H1 (cell line): ENCODE measurements at places on chromosomes 1 and 21. TPM values are rescaled to one million over a fixed set of nuclear protein-coding genes. Genes with fewer than 3 reads are reported as not detected.
A peak's percentile ranks its signal among the peaks of the same experiment; 100 is the strongest.

- H3K4me3 ChIP-seq, result peak within 1 kb of the TSS; percentile 80
- no peaks in the 10 kb centered on the region for H3K36me3 ChIP-seq
- peak; percentile 73 for DNase-seq
- peaks cover 6% of the 10 kb centered on the region for H3K4me1 ChIP-seq
- peaks cover 16% of the 10 kb centered on the region for H3K27me3 ChIP-seq
Measured at GRCh38 chr1:107965110-107965991, at the start of gene VAV3. Gene VAV3, minus strand, starts transcription at chr1:107965180. Its CDS starts 311 bp downstream, at chr1:107964869.

- H3K36me3 ChIP-seq, result no peaks in the 10 kb centered on the region
- H3K27ac ChIP-seq, result no peak overlapping the region
- peaks cover 1% of the 10 kb centered on the region; the same call in 1 of the 2 replicates for H3K27me3 ChIP-seq
- no peak for DNase-seq
- no peak overlapping the region for H3K4me3 ChIP-seq
Measured at GRCh38 chr1:6461051-6461530, 4.9 kb downstream of the TNFRSF25 start.

- no peaks in the 10 kb centered on the region for H3K27me3 ChIP-seq
- H3K27ac ChIP-seq, result no peak overlapping the region
- H3K4me1 ChIP-seq, result peaks cover 15% of the 10 kb centered on the region
- H3K4me3 ChIP-seq, result no peak overlapping the region
- H3K36me3 ChIP-seq, result no peaks in the 10 kb centered on the region
- no peak for DNase-seq
Measured at GRCh38 chr21:43731891-43732711, 13.2 kb downstream of the PDXK start.

DNA sequence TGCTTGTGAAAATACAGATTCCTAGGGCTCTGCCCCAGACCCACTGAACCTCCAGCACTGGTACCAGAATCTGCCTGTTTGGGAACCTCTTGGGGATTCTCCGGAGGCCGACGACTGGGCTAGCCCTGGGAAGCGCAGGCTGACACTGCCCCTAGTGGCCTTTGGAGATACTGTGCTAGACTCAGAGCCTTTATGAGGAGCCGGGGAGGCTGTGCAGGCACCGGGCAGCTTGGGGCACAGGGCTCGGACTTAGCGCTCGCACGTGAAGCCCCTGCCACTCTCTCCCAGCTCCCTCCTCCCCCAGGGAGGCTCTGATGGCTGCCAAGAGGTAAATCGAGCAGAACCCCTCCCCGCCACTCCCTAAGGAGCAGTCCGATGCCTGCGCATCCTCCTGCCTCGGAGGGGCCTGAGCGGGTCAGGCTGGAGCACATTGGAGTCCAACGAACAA is 144.6 kb upstream of the TNR start:
- H3K27me3 ChIP-seq, result peaks cover 48% of the 10 kb centered on the region
- no peaks in the 10 kb centered on the region for H3K36me3 ChIP-seq
- peak; percentile 68 for DNase-seq
- H3K4me1 ChIP-seq, result peaks cover 3% of the 10 kb centered on the region
- H3K27ac ChIP-seq, result no peak overlapping the region
- peak overlapping the region; percentile 19; the same call in 1 of the 2 replicates for H3K4me3 ChIP-seq

DNA sequence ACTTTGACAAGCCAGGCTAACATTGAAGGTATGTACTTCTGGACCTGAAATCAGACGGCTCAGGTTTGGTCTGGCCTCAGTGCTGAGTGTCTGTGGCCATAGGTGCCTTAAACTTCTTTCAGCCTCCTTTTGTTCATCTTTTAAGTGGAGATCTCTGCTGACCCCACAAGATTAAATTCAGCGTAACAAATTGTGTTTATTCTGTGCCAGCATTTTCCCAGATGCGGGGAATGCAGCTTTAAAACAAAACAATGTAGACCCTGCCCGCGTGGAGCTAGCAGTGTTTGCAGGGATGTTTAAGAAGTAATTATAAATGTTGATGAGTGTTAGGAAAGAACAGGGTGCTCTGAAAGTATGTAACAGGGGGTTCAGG is 923 bp downstream of the CAP1 start:
- no peaks in the 10 kb centered on the region for H3K36me3 ChIP-seq
- DNase-seq, result no peak
- peaks cover 3% of the 10 kb centered on the region; the same call in 1 of the 2 replicates for H3K4me1 ChIP-seq
- H3K4me3 ChIP-seq, result peak overlapping the region; percentile 99
- H3K27me3 ChIP-seq, result no peaks in the 10 kb centered on the region

DNA sequence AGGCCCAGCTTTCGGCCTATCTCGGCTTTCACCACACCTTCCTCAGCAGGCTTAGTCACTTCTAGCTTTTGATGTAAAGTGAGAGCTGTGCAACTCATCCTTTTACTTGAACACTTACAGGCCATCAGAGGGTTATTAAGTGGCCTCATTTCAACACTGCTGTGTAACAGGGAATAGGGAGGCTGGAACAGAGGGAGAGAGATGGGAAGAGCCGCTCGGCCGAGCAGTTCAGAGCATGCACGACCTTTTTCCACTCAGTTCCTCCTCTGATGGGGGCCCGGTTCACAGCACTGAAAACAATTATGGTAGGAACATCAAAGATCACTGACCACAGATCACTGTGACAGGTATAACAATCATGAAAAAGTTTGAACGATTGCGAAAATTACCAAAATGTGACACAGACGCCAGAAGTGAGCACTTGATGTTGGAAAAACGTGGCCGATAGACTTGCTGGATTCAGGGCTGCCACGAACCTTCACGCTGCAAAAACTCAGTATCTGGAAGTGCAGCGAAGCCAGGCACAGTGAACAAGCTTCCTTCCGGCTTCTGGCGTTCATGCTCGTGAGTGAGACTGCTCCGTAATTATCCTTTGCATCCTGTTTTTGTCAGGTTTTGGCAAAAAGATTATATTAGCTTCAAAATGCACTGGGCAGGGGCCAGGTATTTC is 28.6 kb downstream of the AGPAT3 start:
- H3K27ac ChIP-seq, result no peak overlapping the region
- no peaks in the 10 kb centered on the region for H3K27me3 ChIP-seq
- DNase-seq, result no peak
- H3K4me3 ChIP-seq, result no peak overlapping the region
- H3K4me1 ChIP-seq, result peaks cover 6% of the 10 kb centered on the region
- no peaks in the 10 kb centered on the region for H3K36me3 ChIP-seq

The RIT1 gene
- 25.3 TPM in 2 replicates for total RNA-seq

GRCh38 chr1:192814805-192815204 is 6.0 kb downstream of the RGS2 start:
- H3K4me3 ChIP-seq, result no peak overlapping the region
- no peak for DNase-seq
- no peaks in the 10 kb centered on the region for H3K27me3 ChIP-seq
- H3K36me3 ChIP-seq, result peaks cover 2% of the 10 kb centered on the region; the same call in 1 of the 2 replicates
- H3K4me1 ChIP-seq, result no peaks in the 10 kb centered on the region; the same call in 1 of the 2 replicates

The SARS1 gene
- total RNA-seq, result 136 and 146 TPM in 2 replicates

The IFI44L gene
- total RNA-seq, result not detected in 2 replicates

GRCh38 chr1:159968901-159969300 is 14.9 kb upstream of the SLAMF9 start:
- no peak for DNase-seq
- no peak overlapping the region for H3K27ac ChIP-seq
- H3K27me3 ChIP-seq, result no peaks in the 10 kb centered on the region; the same call in 1 of the 2 replicates
- no peaks in the 10 kb centered on the region for H3K36me3 ChIP-seq

The NOS1AP gene
- total RNA-seq, result 11.4 and 12.1 TPM in 2 replicates

DNA sequence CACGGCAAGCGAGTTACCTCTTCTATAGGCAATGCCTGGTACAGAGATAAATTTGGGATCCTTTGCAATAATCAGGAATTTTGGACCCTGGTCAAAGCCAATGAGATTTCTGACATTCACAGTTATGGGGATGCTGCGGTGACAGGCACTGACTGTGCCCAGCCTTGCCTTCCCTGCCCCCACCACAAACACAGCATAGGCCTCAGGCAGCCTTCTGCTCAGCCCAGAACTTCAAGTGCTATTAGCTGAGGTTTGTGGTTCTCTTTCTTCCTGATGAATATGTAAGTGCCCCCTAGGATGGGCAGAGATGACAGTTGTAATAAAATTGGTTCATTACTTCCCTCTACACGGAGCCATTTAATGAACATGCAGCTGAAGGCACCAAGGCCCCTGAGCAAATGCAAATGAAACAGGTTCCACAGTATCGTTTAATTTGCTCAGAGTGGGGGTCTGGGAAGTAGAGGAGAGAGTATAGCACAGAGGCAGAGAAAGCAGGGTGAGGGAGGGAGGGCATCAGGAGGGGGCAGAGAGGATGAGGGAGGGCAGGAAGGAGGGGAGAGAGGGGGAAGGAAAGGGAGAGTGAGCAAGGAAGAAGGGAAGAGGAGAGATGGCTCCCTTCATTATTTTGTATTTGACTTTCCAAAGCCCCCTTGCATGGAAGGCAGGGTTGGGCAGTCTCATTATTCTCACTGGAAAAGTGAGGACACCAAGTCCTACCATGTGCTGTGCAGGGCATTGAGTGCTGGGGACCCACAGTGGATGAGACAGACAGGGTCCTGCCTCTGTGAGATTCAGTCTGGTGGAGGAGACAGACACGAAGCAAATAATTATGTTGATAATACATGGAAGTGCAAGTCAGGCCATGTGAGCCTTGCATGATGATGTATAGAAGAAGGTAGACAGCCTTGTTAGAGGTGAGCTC is 513.0 kb downstream of the PTPRU start:
- no peaks in the 10 kb centered on the region for H3K36me3 ChIP-seq
- DNase-seq, result no peak
- H3K27me3 ChIP-seq, result no peaks in the 10 kb centered on the region
- H3K4me3 ChIP-seq, result no peak overlapping the region
- H3K4me1 ChIP-seq, result no peaks in the 10 kb centered on the region

DNA sequence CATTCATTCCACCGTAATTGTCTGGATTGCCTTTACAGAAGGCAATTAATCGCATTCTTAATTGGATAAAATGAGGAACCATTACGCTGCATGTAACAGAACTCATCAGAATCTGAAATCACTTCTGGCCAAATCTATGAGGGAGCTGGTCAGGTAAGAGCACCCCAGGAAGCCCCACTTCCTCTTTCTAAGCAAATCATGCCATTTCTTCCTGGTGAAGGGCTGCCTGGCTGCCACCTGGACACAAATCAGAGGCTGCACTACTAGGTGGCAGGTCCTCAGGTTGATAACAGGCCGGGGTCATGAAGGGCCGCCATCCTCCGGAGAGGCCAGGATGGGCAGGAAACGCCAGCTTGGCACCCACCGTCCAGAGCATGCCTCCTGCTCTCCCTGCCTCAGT is 73.7 kb downstream of the CAPZB start:
- H3K36me3 ChIP-seq, result no peaks in the 10 kb centered on the region; the same call in 1 of the 2 replicates
- no peak overlapping the region for H3K4me3 ChIP-seq
- no peak overlapping the region for H3K27ac ChIP-seq
- H3K4me1 ChIP-seq, result 0 out of 2 replicates have a peak, but pooled peaks cover 2% of the 10 kb centered on the region

DNA sequence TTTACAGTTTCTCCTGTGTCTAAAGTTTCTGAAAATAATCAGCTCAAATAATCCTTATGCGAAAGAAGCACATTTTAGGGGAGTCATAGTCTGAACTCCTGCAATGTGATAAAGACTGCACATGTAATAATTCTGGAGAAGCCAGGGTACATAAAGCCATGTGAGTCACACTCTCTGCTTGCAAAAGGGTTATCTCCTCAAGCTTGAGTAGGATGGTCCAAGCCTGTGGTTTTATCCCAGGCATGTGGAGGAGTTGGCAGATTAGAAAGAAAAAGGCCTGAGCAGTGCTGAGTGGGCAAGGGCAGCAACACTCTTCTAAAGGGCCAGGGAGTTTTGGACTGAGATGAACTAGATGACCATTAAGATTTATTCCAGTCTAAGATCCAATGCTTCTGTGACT is 220.4 kb downstream of the RHOU start:
- no peaks in the 10 kb centered on the region for H3K36me3 ChIP-seq
- H3K4me1 ChIP-seq, result no peaks in the 10 kb centered on the region
- no peaks in the 10 kb centered on the region for H3K27me3 ChIP-seq
- no peak for DNase-seq

The LTN1 gene
- total RNA-seq, result 21.5 and 23.5 TPM in 2 replicates

The ACTA1 gene
- total RNA-seq, result 56.2 and 58.2 TPM in 2 replicates

The RHOU gene
- total RNA-seq, result 3.4 and 3.5 TPM in 2 replicates

DNA sequence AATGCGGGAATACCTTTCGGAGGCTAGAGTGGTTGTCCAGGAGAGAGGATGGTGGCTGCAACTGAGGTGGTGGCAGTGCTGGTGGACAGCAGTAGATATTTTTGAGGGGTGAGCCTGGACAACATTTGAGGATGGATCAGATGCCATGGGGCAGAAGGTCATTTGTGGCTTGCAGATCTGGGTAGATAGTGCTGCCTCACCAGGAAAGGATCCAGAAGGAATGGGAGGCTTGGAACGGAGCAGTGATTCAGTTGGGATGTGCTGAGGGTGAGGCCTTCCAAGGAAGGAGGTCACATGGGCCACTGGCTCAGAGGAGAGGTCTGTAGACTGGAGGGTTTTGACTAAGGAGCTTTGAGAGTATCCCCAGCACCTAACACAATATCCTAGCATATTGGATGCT is 110.8 kb upstream of the KAZN start:
- no peak overlapping the region for H3K4me3 ChIP-seq
- H3K4me1 ChIP-seq, result no peaks in the 10 kb centered on the region
- H3K27me3 ChIP-seq, result no peaks in the 10 kb centered on the region
- DNase-seq, result no peak
- H3K27ac ChIP-seq, result no peak overlapping the region
- no peaks in the 10 kb centered on the region for H3K36me3 ChIP-seq
